ENCODE measurements at places on chromosomes 13 and 19.
A peak's percentile ranks its signal among the peaks of the same experiment; 100 is the strongest.

- no peak for DNase-seq
These were observed 2.6 kb downstream of the VMAC start for GRCh38 chr19:5907241-5907640.

DNA sequence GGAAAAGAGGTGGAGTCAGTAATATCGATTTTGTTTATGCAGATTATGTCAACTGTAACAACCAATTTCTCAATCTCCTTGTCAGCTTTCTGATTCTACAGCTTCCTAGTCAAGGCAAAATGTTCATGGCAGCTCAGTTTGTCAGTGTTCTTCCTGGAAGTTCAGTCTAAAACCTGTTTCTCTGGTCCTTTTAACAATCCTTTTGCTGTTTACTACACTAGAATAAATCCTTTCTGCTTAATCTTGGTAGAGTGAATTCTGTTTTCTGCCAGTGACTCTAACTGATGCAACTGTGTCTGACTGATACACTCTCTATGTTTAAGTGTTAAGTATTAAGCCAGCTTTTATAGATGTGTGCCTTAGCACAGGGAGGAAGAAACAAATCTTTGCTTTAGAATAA is 516.9 kb upstream of the KLF12 start:
- DNase-seq: no peak

- DNase-seq: no peak
These were observed 121.7 kb downstream of the NHLRC3 start for GRCh38 chr13:39159846-39160370.

DNA sequence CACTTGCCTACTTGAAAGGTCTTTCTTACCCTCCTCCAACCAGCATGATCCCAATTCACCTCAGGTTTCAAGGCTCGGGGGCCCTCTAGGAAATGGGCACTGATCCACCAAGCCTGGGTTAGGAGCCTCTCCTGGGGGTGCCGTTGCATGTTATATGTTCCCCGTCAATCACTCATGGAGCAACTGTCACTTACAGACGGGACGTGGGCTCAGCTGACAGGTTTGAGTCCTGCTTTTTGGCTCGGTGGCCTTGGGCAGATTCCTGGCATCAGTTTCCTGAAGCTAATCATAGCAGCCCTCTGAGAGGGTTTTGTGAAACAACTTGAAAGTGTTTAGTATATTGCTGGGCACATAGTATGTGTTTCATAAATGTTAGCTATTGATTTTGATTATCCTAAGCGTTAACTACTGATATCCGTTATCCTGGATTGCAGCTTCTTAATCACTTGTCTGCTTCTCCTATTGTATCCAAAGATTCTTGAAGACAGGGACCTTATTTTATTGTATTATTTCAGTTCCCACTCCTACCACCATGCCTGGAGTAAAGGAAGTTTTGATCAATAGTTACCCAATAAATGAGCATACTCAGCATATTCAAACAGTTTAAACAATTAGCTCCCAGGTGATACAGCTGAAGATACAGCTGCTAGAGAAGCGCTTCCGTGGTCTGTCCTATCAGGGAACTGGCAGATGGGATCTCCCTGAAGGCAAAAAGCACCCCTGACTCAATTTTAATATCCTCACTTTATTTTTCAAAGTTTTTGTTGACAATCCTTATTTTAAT is 57.9 kb downstream of the RFC3 start:
- DNase-seq: no peak

GRCh38 chr19:39237200-39238184 is 7.3 kb downstream of the IFNL3 start:
- no peak for DNase-seq

- DNase-seq: no peak
These were observed 64.1 kb downstream of the ERCC5 start for GRCh38 chr13:102909971-102910370.

DNA sequence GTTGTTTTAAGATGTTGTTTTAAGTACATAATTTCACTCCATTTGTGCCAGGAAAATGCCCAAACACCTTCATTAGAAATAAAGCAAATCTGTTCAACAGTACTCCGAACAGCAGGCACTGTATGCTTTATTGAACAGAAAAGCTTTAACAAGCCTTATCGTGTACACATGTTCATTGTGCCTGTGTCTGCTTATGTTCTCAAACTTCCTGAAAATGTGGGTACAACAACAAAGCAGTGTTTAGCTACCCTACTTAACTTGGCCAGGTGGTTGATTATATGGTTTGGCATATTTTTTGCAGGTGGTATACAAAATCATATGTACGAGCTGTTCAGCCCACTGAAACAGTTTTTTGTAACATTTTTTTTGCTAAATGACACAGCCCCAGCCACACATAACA is 718.0 kb downstream of the DACH1 start:
- DNase-seq: no peak

DNA sequence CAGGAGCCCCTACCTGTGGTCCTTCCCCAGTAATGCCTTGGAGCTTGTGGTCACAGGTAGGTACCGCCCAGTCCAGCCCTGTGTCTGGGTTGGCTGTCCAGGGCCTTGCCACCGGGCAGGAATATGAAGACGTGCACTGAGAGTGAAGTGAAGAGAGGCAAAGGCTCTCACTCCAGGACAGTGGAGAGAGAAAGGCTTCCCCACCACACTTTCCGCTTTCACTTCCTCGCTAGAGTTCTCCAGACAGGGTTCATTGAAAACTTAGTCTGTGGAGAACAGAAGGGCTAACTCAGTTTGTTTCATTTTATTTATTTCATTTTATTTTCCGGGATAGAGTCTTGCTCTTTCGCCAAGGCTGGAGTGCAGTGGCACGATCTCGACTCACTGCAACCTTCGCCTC is 14.2 kb downstream of the FCAR start:
- no peak for DNase-seq

DNA sequence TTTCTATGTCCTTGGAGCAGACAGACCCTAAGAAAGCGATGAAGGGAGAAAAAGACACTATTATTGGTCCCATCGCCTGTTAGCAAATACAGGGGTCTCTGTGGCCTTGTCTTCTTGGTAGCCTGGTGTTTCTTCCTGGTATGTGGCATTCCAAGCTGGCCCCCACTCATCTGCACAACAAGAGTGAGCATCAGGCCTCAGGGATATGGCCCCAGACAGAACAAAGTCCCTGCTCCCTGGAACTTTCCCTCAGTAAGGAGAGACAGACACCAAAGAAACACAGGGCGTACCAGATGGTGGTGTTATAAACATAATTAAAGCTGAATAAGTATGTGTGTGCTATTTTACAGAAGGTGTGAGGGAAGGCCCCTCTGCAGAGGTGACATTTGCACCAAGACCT is 48.2 kb upstream of the KPNA3 start:
- no peak for DNase-seq

DNA sequence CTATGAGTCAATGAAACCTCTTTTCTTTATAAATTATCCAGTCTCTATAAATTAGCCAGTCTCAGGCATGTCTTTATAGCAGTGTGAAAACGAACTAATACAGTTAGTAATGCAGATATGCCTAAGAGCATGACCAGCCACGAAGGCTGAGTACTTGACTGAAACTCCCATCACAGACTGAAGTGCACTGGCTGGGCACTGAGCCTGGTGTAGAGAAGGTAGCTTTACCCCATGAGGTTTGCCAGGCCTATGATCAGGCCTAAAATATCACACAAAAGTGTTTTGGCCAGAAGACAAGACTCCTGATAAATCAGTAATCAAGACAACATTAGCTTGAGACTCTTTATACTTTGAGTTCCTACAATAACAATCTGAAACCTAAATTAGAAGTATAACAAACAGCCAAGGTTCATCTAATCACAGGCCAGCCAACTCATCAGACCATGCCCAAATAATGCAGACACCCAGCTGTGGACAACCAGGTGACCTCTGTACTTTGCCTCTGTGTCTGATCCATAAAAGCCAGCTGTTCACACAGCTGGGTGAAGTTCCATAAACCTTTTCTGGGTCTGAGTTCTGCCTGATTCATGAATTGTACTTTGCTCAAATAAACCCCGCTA is 771.8 kb upstream of the SLITRK1 start:
- no peak for DNase-seq

GRCh38 chr19:22708983-22709382 is 74.9 kb downstream of the ZNF492 start:
- DNase-seq: no peak

GRCh38 chr19:12411893-12412292 is 10.8 kb upstream of the ZNF799 start:
- DNase-seq: no peak

DNA sequence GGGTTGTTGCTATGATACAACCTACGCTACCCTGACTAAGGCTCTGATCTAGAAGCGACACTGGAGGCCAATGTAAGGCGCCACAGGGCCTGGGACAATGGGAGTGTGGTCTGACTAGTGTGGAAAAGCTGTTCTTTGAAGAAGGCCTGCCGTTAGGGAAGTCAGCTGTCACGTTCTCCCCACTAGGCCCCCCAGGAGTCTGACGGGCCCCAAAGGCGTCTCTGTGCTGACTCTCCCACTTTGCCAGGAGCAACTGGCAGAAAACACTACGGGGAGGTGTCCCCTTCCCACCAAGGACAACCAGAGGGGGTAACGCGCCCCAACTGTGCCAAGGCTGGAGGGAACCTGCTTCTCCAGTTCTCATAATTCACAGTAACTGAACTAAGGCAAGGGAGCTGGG is 25.3 kb upstream of the EIF3G start:
- no peak for DNase-seq

DNA sequence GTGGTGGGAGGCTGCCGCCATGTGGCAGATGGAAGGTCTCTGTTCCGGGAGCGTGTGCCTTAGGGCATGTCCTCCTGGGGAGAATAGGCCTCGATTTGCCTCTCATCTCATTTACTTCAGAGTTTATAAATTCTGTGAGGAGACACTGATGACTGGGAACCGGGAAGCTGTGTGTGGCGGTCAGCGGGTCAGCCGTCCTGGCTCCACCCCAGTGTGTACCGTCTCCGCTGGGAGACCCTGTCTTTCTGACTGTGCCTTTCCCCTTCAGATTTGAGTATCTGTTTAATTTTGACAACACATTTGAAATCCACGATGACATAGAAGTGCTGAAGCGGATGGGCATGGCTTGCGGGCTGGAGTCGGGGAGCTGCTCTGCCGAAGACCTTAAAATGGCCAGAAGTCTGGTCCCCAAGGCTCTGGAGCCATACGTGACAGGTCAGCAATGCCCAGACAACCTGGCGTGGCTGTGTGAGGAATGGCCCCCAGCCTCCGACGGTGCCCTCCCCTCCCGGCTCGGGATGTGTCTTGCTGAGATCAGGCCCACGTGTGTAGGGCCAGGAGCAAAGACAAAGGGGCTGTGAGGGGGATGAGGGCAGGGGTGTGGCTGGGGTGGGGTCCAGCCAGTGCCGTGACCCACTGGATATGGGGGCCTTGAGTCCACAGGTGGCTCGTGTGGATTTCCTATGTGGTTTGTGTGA is 21.6 kb downstream of the ATP4B start:
- DNase-seq: no peak

GRCh38 chr13:51663973-51664957 is 80.0 kb downstream of the WDFY2 start:
- DNase-seq: no peak

DNA sequence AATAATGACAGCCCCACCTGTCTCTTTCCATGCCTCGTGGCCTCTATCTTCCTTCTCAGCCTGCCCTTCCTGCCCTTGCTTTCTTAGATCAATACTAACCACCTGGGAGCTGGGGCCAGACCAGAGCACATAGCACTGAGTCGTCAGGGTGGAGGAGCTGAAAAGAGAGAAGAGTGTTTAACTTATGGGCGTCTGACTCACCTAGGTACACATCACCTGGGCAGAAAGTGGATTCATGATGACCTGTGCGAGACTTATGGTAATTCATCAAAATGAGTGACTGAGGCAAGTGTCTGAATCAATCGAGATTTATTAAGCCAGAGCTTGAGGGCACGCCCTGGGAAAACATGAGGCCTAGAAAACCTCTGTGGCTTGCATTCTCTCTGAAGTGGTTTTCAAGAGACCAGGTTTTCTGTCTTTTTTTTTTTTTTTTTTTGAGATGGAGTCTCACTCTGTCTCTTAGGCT is 19.2 kb downstream of the CEACAM6 start:
- no peak for DNase-seq

- DNase-seq: peak; percentile 95
These were observed 12.8 kb downstream of the IGSF23 start for GRCh38 chr19:44626048-44626624.

GRCh38 chr13:110819203-110820014 is 95.5 kb downstream of the ANKRD10 start:
- peak; percentile 9 for DNase-seq

- no peak for DNase-seq
These were observed 30.2 kb upstream of the CD33 start for GRCh38 chr19:51194527-51195315.

- DNase-seq: no peak
These were observed 24.4 kb downstream of the CERS1 start for GRCh38 chr19:18871543-18871942.

DNA sequence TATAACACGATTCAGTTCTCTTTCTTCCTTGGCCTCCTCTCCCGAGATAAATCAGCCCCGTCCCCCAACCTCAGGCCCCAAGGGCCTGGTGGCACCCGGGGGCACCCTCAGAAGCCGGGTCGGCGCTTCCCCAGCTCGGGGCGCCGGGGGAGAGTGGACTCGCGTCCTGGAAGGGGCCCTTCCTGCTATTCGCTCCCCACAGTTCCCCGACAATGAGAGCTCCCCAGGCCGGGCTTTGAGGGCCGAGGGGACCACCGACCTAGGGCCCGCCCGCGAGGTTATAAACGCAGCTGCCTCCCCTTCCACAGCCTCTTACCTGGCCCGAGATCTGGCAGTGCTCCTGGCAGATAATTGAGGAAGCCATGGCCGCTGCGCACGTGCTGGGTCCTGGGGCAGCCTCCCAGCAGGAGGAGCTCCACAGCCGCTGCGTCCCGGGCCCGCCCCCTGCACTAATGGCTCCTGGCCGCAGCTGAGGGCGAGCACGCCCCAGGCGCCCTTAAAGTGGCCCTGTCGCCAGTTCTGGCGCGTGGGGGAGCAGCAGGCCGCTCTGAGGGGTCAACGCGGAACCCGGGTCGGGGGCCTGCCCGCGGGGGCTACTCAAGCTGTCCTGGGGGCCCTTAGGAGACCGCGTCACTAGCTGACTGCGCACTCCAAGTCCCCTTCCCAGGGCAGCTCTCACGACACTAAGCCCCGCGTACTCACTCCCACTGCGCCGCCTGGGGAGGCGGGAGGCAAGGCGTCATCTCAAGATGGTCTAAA is at the start of gene SOHLH2:
Gene SOHLH2 (minus strand): TSS at position 394 of the 759 bp plus-strand sequence. CDS start 30 bp downstream, at position 364.
- DNase-seq: no peak

DNA sequence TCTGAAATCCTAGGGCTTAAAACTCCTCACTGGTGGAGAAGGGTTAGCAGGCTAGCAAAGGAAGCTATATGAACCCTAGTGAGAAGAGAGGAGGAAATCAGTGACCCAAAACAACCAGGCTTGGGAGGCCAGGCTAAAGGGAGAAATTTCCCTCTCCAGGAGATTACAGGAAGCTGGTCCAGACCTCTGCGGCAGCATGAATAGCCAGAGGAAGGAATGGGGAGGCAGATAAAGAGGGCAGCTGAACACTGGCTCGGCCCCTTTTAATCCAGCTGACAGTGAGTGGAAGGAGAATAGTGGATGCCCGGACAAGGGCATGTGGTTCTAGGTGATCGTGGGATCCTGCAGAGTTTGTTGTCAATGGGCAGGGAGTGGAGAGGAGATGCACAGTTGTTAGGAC is 130.6 kb downstream of the COG6 start:
- no peak for DNase-seq
